ENCODE measurements at places on chromosomes 2 and 18.

DNA sequence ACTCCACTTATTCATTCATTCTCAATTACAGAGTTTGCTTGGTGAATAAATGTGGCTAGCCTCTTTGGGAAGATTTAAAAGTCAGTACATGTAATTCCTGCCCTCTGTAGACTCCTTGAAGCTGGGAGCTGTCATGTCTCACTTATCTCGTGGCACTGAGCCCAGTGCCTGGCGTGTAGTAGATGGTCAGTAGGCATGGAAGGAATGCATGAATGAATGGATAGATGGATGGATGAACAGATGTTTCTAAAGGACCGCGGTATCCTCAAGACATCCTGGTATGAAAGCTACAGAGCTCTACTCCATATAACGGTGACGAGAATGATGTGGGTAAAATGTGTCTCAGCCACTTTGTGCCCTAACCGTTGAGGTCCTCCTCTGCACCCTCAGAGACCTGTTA is 83.0 kb downstream of the MARCO start:
- DNase-seq, result no peak

DNA sequence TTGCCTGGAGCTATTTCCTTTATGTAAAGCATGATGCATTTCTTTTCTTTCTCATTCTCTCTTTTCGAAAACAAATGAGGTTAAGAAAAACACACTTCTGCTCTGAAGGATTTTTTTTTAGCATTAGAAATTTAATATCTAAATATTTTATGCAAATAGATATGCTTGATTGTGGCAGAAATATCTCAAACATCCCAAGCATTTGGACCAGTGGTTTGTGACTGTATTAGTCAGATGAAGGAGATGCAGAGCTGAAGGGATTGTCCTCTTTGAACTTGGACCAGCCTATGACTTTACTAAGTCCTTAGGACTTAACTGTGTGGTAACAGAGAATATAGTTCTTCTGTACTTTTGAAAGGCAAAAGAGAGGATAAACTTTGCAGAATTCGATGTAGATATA is 335.9 kb upstream of the NT5C1B start:
- DNase-seq, result peak; percentile 76

DNA sequence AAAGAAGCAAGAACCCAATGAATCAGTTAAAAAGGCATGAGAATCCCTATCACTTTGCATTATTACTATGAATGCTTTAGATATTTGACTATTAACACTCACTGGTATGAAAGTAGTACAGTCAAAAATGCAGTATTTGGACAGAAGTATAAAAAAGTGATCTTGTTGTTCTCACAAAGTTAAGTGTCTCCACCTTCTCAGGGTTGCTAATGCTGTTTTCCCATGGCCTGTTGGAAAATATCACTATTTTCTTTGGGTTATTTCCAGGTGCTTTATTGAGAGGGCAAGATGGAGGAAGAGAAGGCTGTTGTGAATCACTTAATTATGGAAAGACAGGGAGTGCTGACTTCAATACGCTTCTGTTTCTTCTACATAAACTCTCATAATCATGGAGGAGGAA is 13.6 kb upstream of the CREB1 start:
- no peak for DNase-seq

GRCh38 chr18:42230636-42231035 is 275.6 kb downstream of the PIK3C3 start:
- DNase-seq, result no peak

DNA sequence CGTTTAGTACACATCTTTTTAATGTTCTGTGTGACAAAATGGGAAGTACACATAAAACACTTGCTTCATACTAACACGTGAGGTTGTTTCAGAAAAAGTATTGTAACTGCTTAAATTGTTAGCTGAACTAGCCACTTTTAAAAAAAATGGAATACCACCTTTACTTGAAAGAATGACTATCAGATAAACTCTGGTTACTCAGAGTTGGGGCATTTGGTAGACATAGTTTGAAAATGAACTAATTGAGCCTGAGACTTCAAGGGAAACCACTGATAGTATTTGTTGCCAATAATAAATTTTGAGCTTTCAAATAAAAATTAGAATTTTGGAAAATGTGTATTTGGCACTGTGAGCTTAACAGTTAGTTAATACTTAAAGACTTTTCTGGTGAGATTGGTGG is 103.0 kb upstream of the FBXO11 start:
- no peak for DNase-seq

- DNase-seq, result no peak
Observed at GRCh38 chr2:96727431-96727830, 12.4 kb downstream of the LMAN2L start.

DNA sequence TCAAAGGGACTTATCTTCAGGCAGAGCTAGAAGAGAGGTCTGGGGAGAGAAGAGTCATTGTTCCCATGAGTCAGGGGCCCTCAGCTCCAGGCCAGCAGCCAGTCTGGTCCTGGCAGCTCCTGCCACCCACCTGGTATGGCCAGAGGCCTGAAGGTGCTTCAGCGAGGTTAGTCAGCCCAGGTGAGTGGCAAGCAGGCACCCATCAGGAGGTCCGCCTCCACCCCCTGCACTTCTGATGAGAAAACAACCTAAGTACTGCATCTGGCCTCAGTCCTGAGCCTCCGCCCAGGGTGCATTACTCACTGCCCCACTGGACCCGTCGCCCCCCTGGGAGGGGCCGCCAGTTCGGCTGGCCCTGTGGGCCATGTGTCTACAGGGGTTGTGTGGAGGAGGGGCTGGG is 130.2 kb downstream of the INHBB start:
- no peak for DNase-seq

GRCh38 chr2:142961202-142961601 is 83.7 kb downstream of the KYNU start:
- DNase-seq, result no peak

GRCh38 chr18:50606609-50607008 is 46.7 kb downstream of the MAPK4 start:
- DNase-seq, result no peak

DNA sequence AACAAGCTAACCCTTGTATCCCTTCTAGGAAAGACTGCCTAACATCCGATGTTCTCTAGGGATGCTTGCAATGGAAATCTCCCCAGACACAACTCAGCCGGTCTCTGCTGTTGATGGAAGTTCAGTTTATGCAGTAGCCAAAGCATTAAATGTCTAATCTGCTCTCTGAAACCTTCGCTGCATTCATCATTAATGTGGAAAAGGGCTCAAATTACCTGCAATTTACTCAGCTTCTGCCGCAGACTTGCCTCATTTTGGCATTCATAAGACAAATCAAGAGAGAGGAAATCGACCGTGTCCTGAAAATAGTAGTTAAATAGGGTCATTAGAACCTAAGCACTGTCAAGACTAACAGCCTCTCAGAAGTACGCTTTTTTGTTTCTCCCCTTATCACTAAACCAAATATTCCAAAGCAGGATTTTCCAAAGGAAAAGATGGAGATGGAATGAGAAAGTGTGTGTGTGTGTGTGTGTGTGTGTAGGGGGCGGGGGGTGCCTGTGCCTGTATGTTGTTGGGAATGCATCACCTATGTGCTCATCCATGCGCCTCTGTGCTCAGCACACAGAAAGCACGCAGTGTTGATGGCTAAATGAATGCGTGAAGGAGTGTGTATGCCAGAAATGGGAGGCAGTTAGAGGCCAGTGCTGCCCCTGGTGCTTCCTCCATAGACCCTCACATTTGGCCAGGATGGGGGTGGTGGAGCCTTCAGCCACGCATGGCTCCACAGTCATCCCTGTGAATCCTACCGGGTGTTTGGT is 7.4 kb downstream of the LCT start:
- no peak for DNase-seq

DNA sequence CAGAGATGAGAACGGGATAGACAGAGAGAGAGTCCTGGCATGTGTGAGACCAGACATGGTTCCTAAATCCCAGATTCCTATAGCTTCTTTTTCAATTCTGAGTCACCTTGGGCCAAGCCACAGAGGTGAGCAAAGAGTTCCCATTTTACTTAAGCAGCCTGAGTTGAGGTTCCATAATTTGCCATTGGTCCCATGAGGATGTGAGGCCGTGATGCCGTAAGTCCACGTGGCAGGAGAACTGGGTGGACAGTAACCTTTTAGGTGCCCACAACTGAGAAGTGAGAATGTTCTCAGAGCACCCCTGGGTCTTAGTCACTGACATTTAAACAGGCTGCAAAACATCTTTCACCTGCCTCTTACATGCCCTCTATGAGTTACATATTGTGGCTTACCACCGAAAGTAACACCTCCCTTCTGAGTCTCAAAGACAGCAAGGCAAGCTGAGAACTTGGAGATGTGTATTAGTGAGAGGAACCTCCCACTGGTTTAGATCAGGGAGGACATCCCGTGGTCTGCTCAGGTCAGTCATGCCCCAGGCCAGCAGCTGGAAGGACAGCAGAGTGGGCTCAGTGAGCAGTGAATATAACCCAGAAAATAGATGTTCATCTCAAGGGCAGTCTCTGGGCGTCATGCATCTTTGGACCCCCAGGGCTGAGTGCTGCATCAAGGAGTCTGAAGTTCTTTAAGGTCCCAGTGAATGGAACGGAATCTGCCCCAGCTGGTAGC is 127.9 kb upstream of the LGALSL start:
- DNase-seq, result no peak

- no peak for DNase-seq
Observed at GRCh38 chr18:46563317-46563716, 93.7 kb downstream of the LOXHD1 start.

- DNase-seq, result no peak
Observed at GRCh38 chr2:134232461-134232860, 21.4 kb upstream of the MGAT5 start.

DNA sequence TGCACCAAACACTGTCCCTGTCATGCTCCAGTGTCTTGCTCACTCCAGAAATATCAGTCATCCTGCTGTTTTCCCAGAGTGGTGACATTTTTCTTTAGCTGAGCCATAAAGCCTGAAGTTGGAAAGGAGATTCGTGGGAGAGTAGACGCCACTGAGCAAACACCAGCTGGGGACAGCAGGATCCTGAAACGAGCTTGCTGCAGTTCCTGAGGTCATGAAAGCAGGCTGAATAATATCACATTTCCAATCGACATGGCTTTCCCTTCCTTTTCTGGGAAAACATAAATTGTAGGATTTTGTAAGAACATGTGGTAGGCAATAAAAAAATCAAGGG is 276.4 kb downstream of the CDCA7 start:
- DNase-seq, result no peak

DNA sequence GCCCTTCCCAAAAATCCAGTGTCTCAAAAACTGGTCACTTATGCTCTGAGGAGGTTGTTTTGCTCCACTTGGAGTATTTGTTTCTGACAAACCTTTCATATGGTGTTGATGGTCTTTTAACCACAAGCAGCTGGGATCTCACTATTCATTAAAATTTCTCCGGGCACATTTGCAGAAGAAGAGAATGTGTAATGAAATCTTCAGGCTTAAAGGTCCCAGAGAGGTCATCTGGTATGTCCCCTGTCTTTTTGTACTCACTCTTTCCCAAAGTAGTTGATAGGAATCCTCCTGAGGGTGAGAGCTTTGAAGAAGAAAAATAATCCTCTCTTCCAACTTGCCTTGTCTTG is 430.8 kb downstream of the SETBP1 start:
- DNase-seq, result no peak

GRCh38 chr2:213107728-213108127 is 43.7 kb downstream of the IKZF2 start:
- no peak for DNase-seq

DNA sequence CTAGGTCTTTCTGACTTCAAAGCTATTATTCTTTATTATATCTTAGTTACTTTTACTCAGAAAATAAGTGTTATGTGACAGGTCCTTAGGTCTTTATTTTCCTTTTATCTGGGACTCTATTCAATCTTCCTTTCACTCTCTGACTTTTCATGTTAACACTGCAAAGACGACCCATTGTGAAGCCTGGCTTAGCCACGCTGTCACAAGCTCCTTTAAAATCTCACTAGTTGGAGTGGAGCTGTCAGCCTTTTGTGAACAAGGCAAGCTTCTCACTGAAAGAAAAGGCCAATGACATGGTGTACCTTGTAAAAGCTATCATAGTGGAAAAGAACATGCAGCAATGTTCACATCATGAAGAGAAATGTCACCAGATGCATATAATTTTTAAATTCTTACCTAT is 1130.7 kb upstream of the FAM98A start:
- no peak for DNase-seq

DNA sequence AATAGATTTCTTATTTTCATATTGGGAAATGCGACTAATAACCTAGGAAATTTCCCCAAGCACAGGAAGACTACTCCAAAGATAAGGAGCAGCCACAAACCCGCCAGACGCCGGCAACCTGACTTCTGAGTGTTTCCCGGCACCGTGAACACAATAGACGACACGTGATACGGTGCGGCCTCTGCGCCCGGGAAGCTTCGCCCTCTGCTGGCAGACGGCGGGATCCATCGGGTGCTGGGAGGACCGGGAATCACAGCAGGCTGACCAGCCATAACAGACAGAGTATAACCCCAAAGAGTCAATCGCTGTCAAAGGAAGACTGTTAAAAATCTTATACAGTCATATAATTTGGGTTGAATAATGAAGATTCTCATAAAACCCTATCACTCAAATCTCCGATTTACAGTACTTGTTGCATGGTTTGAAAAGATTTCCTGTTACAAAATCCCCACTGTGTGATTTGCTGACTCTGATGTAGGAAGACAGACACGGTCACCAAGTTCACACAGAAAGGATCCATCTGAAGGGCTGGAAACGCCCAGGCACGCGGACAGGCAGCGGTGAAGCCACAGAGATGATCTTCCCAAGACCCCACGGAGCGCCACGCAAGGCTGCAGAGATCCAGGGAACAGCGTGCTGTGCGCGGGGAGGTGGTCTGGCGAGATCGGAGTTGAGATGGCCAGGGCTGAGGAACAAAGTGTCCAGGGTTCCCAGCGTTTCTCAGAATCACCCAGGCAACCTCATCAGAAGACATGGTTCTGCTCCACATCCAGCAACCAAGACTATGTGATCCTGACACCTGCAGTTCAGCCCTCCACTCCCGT is 73.8 kb downstream of the EIPR1 start:
- DNase-seq, result no peak

GRCh38 chr2:109644571-109645275 is 30.6 kb downstream of the SOWAHC start:
- DNase-seq, result no peak

GRCh38 chr2:58054264-58054663 is 7.7 kb downstream of the VRK2 start:
- no peak for DNase-seq

DNA sequence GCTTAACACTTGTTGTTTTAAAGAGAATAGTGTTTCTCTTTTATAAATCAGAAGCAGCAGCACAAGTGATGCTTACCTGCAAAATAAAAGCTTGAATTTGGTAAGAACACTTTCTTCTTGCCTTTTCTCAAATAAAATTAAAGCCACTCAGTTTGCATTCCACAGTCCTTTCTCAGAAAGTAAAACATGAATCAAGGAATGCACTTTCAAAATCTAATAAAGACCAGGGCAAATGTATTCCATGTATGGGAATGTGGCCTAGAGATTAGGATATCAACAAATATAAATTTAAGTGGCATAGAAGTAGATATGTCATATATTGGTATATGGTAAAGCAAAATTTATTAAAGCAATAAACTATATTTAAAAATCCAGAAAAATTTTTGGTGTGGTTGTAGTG is 352.8 kb downstream of the THSD7B start:
- DNase-seq, result peak; percentile 68
